D721Med (cell line): ENCODE measurements at places on chromosomes 4 and X.

DNA sequence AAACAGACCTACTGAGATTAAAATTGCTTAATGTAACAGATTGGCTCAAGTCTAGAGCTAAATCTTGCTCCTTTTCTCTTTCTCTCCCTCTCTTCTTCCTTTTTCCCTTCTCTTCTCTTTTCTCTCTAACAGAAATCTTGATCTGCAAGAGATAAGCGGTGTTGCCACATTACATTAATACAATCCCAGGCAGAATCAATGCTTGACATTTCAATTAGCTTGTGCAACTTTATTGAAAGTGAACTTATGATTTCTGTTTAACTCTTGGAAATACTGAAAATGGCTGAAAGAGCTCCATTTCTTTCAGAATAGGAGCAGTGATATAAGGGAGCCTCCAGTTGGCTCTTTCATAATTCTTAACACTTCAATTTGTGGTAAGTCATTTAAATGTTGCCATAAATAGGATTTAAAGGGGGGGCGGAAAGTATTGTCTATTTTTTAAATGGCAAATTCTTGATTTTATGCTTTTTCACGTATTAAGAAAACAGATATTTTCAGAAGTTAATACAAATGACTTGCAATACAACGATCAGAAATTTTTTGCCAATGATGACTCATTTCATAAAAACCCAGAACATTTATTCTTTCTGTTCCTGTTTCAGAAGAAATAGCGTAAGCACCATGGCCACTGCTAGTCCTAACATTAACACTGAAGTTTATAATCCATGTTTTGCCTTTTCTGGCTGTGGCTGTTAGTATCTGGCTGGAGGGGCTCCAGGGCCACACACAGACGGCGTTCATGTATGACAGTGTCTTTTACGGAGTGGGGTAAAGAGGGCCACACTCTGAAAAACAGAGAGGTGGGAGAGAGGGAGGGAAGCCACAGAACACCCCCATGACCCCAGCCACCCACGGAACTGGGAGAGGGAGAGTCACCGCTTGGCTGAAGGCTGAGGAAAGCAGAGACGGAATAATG is 115.7 kb upstream of the FAT1 start:
- DNase-seq, result no peak

GRCh38 chr4:166670341-166670740 is 564.0 kb downstream of the SPOCK3 start:
- DNase-seq, result no peak

GRCh38 chr4:13990596-13991589 is 363.4 kb upstream of the BOD1L1 start:
- DNase-seq, result no peak

DNA sequence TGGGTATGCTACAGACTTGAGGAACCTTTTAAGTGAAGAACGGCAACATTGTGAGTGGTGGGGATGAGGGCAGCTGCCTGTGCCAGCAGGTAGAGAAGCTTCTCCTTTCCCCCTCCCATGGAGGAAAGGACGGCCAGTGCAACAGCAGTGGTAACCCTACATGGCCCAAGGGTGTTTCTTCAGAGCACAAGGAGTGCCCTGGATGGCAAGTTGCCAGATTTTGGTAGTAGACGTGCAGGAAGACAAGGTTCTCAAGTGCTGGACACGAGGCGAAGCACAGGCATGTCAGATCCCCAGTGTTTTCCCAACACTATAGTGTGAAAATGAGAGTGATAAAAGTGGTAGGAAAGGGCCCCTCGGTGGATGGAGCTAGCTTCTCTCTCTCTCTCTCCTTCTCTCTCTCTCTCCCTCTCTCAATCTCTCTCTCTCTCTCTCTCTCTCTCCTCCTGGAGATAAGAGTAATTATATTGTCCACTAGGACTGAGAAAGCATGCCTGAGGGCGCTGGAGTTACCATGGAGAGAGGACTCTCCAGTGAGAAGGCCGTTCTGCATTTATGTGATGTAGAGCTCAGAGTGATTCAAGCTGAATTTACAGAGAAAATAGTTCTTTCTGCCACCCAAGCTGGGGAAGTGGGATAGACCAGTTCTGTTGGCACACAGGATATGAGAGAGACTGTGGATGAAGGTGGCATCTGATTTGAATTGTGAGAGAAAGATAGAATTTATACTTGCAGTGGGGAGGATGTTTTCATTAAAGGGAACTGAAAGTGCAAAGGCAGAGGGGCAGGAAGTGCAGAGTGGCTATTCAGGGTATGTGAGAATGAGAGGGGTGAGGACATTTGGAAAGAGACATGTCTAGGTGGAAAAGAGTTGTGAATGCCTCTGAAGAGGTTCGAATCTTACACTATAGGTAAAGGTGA is 25.7 kb upstream of the TRPC3 start:
- no peak for DNase-seq

GRCh38 chrX:150968862-150969720 is 14.0 kb upstream of the HMGB3 start:
- no peak for DNase-seq

- DNase-seq, result no peak
Measured at GRCh38 chr4:7187691-7188090, 4.6 kb upstream of the SORCS2 start.

DNA sequence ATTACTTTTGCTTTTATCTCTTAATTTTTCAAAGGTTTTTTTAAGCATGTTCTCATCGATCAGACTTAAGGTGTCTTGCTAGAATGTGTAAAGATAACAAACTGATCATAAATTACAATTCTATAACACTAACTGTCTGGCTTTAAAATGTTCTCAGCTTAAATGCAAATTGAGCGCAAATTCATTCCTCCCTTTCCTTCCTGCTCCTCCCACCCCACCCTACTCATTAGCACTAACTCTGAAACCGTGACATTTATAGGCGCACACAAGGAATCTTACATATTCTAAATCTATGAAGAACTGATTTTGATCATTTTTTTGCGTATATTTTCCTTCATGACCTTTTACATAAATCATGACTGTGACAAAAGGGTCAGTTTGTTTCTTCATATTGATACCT is 590.0 kb upstream of the DIAPH2 start:
- no peak for DNase-seq

- no peak for DNase-seq
Measured at GRCh38 chrX:15224747-15225146, 45.1 kb downstream of the ASB9 start.
